LHCN-M2 (cell line): ENCODE measurements at places on chromosomes 2 and 18. TPM values are rescaled to one million over a fixed set of nuclear protein-coding genes. Genes with fewer than 3 reads are reported as not detected.

The MATN3 gene
- 6.9 and 8.2 TPM in 2 replicates for total RNA-seq

The MPHOSPH10 gene
- total RNA-seq, result 25.1 and 28.9 TPM in 2 replicates

The CCDC74B gene
- 24.8 and 26.5 TPM in 2 replicates for total RNA-seq

The GALNT5 gene
- total RNA-seq, result 70.6 and 71.7 TPM in 2 replicates

The RAX gene
- not detected in 2 replicates for total RNA-seq

The ARHGEF4 gene
- 0.23 TPM in 1 of 2 replicates, not detected in the other for total RNA-seq

The GTF2A1L gene
- total RNA-seq, result 0.19 and 0.23 TPM in 2 replicates

The KYNU gene
- 0.51 and 1.5 TPM in 2 replicates for total RNA-seq

The MYO5B gene
- 2.4 and 6.3 TPM in 2 replicates for total RNA-seq

The TXNDC2 gene
- 0.32 and 0.63 TPM in 2 replicates for total RNA-seq

The RAD51AP2 gene
- under 0.01 TPM in 1 of 2 replicates, not detected in the other for total RNA-seq

The CD28 gene
- total RNA-seq, result 0.52 and 0.64 TPM in 2 replicates

The CPO gene
- total RNA-seq, result not detected in 2 replicates

The ORC2 gene
- 15.6 and 15.8 TPM in 2 replicates for total RNA-seq

The ASB18 gene
- total RNA-seq, result not detected in 2 replicates

The EPHA4 gene
- 6.6 and 17.4 TPM in 2 replicates for total RNA-seq

The RIT2 gene
- total RNA-seq, result not detected in 2 replicates

The PARD6G gene
- 1.6 and 2.8 TPM in 2 replicates for total RNA-seq
